ENCODE measurements at places on chromosomes 12 and 14.
A peak's percentile ranks its signal among the peaks of the same experiment; 100 is the strongest.

DNA sequence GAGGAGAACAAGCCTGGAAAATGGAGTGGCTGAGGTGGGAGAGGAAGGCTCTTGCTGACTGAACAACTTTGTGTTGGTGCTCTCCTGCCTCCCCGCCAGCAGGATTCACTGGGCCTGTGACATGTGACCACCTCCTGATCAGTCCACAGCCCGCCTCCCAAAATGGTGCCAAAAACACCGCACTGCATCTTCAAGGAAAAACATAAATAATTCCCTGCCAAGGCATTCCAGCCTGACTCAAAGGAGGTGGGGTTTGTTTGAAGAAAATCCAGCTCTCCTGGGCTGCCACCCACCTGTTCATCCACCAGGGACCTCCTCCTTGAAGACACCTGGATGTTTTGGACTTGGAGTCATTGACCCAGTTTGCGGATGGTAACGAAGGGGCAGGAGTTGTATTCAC is 83.8 kb upstream of the PIWIL1 start:
- no peak for DNase-seq

- no peak for DNase-seq
Measured at GRCh38 chr14:24938593-24938992, 111.4 kb downstream of the STXBP6 start.

DNA sequence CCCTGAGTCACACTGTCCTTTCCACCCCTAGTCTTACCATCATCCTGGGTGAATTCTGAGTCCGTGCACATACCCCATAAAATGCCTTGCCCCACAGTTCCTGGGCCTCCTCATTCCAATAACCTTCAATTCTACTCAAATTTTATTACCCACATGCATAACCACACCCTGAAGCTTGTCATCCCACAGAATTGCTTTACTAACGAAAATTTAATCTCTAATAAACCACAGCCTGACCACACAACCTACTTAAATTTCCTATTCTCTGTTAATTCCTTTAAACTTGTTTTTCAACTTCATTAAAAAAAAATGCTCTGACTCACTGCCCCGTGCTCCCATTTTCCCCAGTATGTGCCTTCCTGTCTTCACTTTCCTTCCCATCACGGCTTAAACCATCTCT is 205.9 kb downstream of the PHLDA1 start:
- no peak for DNase-seq

- DNase-seq = no peak
Measured at GRCh38 chr12:45654002-45654665, 75.4 kb upstream of the ARID2 start.

- peak; percentile 95 for DNase-seq
Measured at GRCh38 chr14:68199554-68200151, 380.1 kb downstream of the RAD51B start.

DNA sequence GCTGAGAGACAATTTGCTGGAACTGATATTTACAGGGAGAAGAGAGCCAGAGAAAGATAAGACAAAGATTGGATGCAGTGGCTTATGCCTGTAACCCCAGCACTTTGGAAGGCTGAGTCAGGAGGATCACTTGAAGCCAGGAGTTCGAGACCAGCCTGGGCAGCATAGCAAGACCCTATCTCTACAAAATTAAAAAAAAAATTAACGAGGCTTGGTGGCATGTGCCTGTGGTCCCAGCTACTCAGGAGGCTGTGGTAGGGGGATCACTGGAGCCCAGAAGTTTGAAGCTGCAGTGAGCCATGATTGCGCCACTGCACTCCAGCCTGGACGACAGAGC is 2.9 kb upstream of the P2RX7 start:
- DNase-seq = no peak

DNA sequence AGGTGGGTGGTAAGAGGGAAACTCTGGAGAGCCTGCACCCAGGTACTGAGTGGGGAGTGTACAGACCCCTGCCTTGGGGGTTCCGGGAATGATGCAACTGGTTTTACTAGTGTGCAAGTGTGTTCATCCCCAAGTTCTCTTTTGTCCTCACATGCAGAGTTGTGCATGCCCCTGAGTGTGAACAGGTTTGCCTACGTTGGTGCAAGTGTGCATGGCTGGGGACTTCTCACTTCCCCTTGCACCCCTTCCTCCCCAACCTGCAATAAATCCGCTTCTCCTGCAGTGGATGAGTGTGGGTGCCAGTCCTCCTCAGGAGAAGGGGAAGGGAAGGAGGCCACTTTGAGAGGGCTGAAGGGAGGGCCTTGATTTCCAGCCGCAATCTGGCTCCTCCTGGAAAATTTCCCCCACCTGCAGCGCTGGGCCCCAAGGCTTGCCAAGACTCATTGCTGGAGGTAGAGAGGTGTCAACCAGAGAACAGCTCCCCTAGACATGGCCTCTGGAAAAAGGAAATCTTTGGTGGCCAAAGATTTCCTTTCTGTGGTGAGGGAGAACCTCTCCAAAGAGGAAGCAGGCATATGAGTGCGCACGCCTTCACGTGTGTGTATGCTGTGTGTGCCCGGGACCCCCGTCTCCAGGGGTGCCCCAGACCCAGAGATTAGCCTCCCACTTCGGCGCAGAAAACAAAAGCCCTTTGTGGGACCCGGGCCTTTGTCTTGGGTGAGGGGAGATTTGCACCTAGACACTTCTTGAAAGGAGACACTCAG is 5.5 kb downstream of the AQP2 start:
- no peak for DNase-seq

DNA sequence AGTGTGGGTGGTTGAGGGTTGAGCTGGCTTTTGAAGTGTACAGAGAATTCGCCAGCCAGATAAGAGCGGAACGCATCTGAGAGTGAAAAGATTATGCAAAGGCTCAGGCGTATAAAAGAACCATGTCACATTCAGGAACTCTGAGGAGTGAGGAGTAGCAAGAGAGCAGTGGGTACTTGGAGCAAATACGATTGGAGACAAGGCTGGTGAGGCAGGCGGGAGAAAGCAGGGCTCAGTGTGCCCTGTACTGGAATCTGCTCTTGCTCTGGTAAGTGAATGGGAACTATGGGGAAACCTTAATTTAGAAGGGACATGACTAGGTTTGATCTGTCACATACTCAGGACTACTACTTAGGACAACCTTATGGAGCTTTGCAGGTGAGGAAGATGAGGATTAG is 87.0 kb downstream of the PTPRB start:
- no peak for DNase-seq

DNA sequence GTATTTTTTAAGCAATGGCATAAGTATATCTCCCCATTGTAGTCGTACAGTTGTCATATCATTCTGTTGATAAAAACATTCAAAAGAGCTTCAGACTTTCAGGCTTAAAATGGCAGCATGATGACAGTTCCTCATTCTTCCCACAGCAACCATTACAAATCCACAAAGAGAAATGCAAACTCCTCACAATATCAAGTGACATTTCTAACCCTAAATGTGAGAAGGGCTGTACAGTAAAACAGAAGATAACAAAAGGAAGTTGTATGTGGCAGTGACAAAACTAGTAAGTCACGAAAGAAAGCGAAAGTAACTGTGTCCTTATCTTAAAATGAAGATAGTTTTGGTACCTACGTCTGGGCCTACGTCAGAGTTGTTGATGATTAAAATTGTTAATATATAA is 46.7 kb downstream of the GXYLT1 start:
- no peak for DNase-seq

DNA sequence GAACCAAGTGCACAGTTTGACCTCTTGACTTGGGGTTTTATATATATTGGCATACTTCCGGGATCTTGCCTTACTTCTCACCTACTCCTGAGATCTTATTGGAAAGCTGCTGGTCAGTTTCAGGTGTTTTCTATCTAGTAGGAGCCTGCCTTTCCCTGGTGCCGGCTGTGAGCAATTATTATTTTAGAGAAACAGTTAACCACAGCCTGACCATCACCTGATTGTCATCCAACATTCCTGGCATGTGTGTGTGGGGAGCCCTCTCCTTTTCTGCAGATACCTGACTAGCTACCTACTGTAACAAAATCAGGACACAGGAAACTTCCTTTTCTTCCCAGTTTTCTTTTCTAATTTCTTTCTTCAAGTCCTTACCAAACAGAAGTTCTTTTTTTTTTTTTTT is 220.4 kb downstream of the ATP23 start:
- DNase-seq = no peak

DNA sequence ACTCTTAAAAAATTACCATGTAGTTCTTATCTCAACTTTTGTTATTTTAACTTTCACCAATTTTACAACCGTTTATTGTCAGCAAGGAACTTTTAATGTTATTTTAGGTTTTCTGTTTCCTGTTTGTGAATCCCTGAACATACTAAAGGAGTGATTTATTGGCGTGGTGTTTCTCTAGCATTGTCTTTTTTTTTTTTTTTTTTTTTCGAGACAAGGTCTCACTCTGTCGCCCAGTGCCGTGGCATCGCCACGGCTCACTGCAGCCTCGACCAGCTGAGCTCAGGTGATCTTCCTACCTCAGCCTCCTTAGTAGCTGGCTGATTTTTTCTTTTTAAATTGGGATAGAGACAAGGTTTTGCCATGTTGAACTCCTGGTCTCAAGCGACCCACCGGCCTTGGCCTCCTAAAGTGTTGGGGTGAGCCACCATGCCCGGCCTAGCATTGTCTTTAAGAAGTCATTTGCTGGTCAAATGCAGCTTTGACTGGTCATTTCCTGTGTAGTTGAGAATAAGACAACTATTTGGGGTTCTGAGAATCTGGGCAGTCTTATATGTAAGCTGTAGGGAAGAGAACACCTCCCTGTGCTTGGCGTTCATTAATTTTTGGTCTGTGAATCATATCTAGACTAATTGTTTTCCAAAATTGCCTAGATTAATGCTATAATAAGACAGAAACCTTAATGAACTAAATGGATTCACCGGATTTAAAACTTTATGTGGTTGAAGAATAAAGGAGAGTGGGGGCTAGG is 2.1 kb downstream of the WASHC4 start:
- DNase-seq = no peak

- no peak for DNase-seq
Measured at GRCh38 chr12:101634724-101635123, 40.0 kb downstream of the MYBPC1 start.

DNA sequence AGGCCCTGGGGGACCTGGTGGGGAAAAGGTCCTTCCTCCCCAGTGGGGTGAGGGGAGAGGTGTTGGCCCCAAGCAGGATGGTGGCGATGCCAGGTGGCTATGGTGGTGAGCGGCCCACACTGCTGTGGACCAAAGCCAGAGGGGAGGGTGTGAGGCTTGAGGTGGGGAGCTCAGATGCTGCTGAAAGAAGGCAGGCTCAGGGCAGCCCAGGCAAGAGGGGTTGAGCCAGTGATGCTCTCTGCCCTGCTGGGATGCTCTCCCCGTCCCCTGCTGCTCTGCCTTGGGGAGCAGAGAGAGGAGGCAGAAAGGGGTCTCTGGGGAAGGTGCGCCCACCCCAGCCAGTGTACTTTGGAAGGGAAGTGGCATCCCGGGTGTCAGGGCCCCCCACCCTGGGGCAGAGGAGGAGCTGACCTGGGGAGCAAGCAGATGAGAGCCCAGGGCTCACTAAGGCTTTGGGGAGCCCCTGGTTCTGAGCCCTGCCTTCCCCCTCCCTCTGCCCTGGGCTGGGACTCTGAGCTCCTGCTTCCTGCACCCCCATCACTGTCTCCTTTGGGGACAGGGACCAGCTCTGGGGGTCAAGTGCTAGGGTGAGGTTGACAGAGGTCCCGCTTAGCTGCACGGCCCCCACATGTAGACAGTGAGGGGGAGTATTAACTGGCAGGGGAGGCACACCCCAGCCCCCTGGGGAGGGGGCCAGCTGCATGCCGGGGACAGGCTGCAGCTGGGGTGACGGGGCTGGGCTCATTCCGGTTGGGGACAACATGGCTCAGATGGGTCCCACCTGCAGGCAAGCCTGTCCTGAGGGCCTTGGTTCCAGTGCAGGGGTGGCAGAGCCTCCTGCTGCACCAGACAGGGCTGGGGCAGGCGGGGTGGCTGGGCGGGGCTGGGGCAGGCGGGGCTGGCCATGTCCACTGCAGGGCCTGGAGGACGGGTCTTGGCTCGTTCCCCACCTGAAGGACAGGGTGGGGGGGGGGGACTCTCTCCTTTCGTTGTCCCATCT is 124.4 kb downstream of the KIF26A start:
- peak; percentile 8 for DNase-seq

GRCh38 chr14:74988131-74988530 is 14.6 kb upstream of the EIF2B2 start:
- no peak for DNase-seq

DNA sequence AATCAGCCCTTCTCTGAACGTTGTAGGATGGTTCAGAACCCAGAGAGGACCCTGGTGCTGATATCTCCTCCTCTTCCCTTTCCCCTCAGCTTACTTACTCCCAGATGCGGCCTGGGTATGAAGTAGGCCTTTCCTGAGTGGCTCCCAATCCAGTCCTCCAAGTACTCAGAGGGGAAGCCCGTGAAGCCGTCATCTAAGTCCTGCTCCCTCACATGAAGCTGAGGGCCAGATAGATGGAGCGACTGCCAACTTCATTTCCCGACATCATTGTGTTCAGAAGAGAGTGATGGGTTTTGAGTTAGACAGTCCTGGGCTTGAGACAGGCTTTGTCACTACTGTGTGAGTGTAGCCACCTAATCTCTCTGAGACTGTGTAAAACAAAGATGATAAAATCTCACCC is 2.7 kb downstream of the APOLD1 start:
- no peak for DNase-seq

Measured in kidney (tissue), 22 donors.